ENCODE measurements at places on chromosomes 1 and 21. TPM values are rescaled to one million over a fixed set of nuclear protein-coding genes. Genes with fewer than 3 reads are reported as not detected.

HHIPL2 gene
- not detected for total RNA-seq

SDE2 gene
- 14.6 TPM for total RNA-seq

DIRAS3 gene
- 37.8 TPM for total RNA-seq

ZNF697 gene
- total RNA-seq: 15.1 TPM

NENF gene
- total RNA-seq: 116 TPM

TMEM61 gene
- not detected for total RNA-seq

UCK2 gene
- 32.0 TPM for total RNA-seq

DNALI1 gene
- 3.0 TPM for total RNA-seq

CRYAA gene
- not detected for total RNA-seq

SLFNL1 gene
- total RNA-seq: 0.30 TPM

ATP1A2 gene
- total RNA-seq: 147 TPM

S100A7 gene
- not detected for total RNA-seq

F3 gene
- total RNA-seq: 29.1 TPM

CNKSR1 gene
- 2.9 TPM for total RNA-seq

TMEM269 gene
- total RNA-seq: not detected

FAM131C gene
- total RNA-seq: 3.0 TPM

CLCA4 gene
- 0.13 TPM for total RNA-seq

SYT2 gene
- total RNA-seq: not detected

ANGEL2 gene
- total RNA-seq: 17.8 TPM

LCE5A gene
- total RNA-seq: not detected

ANGPTL3 gene
- total RNA-seq: not detected

PGLYRP4 gene
- total RNA-seq: not detected

CASQ1 gene
- total RNA-seq: 57.8 TPM

KRTAP13-2 gene
- not detected for total RNA-seq

ZNF593OS gene
- not detected for total RNA-seq

CLEC20A gene
- total RNA-seq: not detected

CAPN2 gene
- 80.0 TPM for total RNA-seq

TAS1R3 gene
- total RNA-seq: 0.62 TPM

RGS13 gene
- 0.27 TPM for total RNA-seq

TNFRSF18 gene
- 0.19 TPM for total RNA-seq

LPAR3 gene
- total RNA-seq: 2.0 TPM

SLC16A4 gene
- 2.3 TPM for total RNA-seq

TENT5C gene
- total RNA-seq: 7.4 TPM

C8B gene
- not detected for total RNA-seq

MEAF6 gene
- total RNA-seq: 40.1 TPM

FCRL1 gene
- total RNA-seq: not detected

WNT2B gene
- 5.7 TPM for total RNA-seq

CR1 gene
- total RNA-seq: 4.1 TPM

PTAFR gene
- total RNA-seq: 2.2 TPM

GJA4 gene
- total RNA-seq: 34.7 TPM

FAM72C gene
- total RNA-seq: not detected

PDIK1L gene
- total RNA-seq: 3.5 TPM

VSIG8 gene
- total RNA-seq: not detected

LYPD8 gene
- not detected for total RNA-seq

Measured in cardiac septum (tissue), 1 donor.